ENCODE measurements at places on chromosomes 11 and 22.

DNA sequence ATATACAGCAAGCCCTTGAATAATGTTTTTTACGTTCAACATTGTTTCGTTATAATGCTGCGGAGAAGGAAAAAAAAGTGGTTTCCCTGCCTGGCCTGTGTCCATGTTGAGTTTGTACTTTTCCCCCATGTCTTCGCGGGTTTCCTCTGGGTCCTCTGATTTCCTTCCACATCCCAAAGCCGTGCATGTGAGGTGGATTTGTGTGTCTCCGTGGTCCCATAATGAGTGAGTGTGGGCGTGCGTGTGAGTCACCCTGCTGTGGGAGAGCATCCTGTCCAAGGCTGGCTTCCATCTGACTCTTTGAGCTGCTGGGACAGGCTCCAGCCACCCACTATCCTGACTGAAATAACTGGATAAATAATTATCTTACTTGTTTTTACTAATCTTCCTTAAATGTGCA is 29.6 kb upstream of the SNX19 start:
- DNase-seq, result no peak

DNA sequence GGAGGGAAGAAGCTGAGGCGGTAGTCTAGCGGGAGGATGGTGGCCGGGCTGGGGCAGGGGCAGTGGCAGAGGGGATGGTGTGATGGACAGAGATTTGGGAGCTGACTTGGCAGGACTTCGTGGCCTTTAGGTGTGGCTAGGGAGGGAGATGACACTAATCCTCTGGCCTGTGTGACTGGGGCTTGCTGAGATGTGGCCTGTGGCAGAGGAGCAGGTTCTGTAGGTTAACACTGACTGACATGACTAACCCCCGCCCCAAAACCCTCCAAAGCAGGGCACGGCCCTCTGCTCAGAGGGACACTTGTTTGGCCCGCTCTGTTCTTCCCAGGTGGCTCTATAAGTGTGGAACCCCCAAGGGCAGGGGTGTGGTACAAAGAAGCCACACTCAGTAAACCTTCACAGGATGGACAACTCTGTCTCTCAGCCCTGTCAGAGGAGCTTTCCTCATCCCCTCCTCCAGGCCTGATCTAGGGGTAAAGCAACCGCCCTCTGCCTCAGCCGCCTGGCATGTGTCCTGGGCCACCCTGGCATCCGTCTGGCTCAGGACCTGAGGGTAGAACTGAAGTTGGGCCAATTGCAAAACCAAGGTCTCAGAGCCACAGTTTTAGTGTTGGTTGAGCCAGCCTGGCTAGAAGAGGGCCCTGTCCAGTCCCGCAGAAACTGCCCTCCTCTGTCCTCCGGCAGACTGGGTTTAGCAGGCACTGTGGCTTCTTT is 15.6 kb downstream of the TOM1 start:
- no peak for DNase-seq

DNA sequence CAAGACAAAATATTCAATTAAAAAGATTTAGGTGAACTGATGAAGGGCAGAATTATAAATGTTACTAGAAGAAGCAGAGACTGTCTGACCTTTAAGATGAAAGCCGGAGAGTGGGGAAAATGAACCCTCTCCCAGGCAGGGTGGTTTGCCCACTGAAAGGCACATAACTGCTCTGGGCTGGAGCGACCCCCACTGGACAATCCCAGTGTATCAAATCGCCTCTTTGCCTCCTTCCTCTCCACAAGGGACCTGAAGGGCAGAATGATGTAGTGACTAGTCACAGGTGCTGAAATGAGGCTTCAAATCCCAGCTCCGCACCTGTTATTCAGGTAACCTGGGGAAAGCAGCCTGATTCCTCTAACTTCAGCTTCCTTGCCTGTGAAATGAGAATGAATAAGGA is 69.0 kb downstream of the EFCAB6 start:
- no peak for DNase-seq

- no peak for DNase-seq
Measured at GRCh38 chr11:111944651-111945051, 7.5 kb downstream of the DIXDC1 start.

Measured in HS-5 (cell line).